ENCODE measurements at places on chromosomes 1 and 21.
A peak's percentile ranks its signal among the peaks of the same experiment; 100 is the strongest.

GRCh38 chr1:68725001-68725752 lies 228.3 kb upstream of the DEPDC1 start:
- DNase-seq: no peak

DNA sequence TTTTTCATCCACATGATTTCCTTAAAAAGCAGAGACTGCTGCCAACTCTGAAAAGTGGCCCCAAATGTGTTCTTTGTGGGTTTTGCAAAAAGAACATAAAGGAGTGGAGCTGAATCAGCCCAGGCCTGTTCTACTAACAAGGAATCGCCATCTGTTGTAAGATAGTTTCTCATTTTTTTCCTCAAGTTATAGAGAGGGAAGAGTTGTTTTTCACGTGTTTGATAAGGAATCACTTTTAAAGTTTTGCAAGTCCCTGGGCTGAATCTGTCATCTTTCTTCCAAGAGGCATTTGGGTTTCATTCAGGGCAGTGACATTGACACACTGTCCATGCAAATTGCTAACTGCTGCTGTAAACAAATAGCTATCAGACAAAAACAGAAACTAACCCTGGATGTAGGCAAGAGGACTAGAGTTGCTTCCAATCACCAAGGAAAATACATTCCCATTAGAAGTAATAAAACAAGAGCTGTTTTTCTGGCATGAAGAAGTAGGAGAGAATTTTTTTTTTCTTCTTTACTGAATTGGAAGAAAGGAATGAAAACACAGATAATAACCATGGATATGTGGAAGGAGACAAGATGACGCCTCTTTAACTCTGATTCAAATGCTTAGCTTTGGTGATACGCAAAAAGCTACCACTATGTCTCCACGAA lies 58.8 kb upstream of the TBX15 start:
- no peak for DNase-seq

- no peak for DNase-seq
Measured at GRCh38 chr1:2452932-2453315, 23.2 kb upstream of the PLCH2 start.

DNA sequence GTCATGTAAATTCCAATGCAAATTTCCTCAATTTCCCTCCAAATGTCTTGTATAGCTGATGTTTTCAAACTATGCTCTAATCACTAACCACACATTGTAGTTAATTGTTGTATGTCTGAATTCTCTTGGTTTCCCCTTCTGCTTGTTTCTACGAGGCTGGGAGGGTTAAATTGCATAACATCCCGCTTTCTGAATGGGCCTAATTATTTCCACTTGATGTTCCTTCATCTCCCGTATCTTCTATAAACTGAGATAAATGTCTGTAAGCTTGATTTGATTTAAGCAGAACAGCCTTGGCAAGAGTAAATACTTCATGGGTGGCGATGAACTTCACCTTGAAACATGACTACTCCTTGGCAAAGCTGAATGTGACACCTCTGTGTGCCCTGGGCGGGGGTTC lies 72.2 kb downstream of the SERINC2 start:
- DNase-seq: no peak

- DNase-seq: no peak
Measured at GRCh38 chr1:44390277-44390676, 14.8 kb upstream of the RNF220 start.

GRCh38 chr21:14582934-14583628 lies 37.0 kb upstream of the SAMSN1 start:
- DNase-seq: no peak

GRCh38 chr1:94550396-94550795 lies 8.8 kb upstream of the F3 start:
- DNase-seq: no peak

- DNase-seq: no peak
Measured at GRCh38 chr1:230271300-230272035, 154.7 kb downstream of the PGBD5 start.

- no peak for DNase-seq
Measured at GRCh38 chr1:38693759-38694158, 165.8 kb downstream of the RRAGC start.

- no peak for DNase-seq
Measured at GRCh38 chr1:179930867-179931266, 23.7 kb upstream of the CEP350 start.

- DNase-seq: no peak
Measured at GRCh38 chr1:184793967-184794366, 39.3 kb upstream of the EDEM3 start.

GRCh38 chr1:215226757-215227156 lies 144.2 kb downstream of the KCNK2 start:
- DNase-seq: no peak

DNA sequence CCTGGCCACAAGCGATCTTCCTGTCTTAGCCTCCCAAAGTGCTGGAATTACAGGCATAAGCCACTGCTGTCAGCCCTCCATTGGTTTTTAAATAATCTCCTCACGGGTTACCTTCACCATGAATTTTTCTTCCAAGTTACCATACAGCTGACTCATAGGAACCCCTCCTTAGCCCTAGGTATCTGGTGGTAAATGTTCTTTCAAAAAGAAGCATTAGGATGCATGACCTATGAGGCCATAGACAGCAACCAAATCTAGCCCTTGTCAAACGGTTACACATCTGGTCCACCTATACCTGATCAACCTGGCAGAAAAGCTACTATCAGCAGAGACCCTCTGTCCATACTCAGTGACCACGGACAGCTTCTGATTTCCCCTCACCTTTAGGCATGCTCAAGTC lies 12.7 kb upstream of the DEGS1 start:
- no peak for DNase-seq

DNA sequence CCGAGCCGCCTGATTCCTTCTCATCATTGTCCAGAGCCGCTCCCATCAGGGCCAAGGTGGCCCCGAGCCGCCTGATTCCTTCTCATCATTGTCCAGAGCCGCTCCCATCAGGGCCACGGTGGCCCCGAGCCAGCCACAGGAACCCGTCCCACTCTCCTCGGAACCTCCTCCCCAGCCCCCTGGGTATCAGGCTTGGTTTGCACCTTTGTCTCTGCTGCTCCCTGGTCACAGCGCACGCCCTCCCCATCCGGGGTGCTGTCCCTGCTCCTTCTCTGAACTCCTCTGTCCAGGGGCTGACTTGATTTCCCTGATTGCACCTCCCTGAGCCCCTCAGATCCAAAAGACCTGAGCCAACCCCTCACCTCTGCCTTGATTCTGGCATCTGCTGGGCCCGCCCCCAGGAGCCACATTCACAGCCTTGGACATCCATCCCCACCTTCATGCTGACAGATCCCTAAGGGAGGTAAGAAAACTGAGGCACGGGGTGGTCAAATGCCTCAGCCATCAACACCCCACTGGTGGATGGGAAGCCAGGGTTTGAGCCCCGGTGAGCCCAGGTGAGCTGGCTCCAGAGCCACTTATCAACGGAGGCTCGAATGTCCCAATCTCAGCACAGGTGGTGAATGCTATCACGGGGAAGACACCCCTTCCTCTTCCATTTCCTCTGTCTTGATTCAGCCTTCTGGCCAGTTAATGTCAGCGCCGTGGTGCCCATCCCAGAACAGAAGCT lies 25.6 kb upstream of the COL18A1 start:
- no peak for DNase-seq

DNA sequence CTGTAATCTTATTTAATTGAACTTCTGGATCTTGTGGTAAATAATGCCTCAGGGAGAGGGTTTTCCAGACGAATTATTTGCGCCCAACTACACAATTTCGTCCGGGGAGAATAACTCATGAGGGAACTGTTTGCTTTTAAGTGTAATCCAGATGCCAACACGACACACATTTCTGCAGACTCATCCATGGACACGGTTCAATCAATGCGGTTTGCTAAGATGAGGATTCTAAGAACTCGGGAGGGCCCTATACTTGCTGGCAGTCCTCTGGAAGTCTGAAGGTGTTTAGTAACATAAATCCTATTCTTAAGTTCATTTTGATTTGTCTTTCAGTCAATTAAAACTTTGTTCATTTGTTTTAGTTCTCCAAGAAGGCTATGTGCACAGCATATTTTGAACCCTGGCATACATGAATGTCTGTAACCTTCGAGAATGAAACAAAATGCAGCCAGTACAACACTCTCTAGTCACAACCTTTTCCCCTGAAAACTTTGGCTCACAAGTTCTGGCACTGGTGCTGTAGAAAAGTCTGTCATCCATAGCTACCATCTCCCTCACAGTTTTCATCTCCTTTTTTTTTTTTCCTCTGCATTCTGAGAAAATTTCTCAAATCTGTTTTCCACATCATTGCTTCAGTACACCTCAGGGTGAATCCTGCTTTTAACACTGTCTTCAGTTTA lies 38.8 kb downstream of the DIPK1A start:
- no peak for DNase-seq

DNA sequence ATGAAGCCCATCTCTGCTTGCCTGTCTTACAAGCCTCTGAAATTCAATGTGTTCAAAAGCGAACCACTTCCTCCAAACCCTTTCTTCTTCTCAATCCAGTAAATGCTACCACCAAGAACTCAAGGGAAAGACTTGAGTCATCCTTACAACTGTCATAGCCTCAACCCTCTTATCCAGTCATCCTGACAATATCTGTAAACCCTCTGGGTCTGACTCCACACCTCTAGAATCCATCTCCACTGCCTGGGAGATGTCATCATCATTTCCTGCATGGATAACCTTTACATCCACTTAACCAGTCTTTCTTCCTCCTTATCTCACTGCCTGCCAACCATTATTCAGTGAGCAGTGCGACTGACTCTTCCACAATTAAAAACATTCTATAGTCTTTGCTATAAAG lies 441.1 kb downstream of the SETD4 start:
- DNase-seq: no peak

GRCh38 chr1:223212441-223212840 lies 69.4 kb upstream of the TLR5 start:
- no peak for DNase-seq

GRCh38 chr1:14928412-14928811 lies 225.1 kb upstream of the TMEM51 start:
- DNase-seq: no peak

DNA sequence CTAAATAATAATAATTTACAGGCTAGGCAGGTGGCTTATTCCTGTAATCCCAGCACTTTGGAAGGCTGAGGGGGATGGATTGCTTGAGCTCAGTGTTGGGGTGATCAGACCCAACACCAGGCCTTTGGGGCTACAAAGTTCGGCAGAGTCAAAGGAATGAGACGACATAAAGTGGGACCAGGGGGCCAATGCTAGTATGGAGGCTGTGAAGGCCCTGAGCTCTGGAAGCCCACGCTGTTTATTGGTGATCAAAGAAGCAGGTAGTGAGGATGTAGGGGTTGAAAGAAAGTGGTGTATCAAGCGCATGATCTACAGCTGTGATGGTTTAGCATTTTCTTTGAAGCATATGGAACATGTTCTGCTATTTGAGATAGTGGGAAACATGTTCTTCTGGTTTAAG lies 5.6 kb downstream of the BTBD8 start:
- no peak for DNase-seq

- DNase-seq: no peak
Measured at GRCh38 chr1:244496186-244496585, 35.1 kb downstream of the CATSPERE start.

GRCh38 chr21:27776925-27777553 lies 810.2 kb upstream of the ADAMTS5 start:
- no peak for DNase-seq

DNA sequence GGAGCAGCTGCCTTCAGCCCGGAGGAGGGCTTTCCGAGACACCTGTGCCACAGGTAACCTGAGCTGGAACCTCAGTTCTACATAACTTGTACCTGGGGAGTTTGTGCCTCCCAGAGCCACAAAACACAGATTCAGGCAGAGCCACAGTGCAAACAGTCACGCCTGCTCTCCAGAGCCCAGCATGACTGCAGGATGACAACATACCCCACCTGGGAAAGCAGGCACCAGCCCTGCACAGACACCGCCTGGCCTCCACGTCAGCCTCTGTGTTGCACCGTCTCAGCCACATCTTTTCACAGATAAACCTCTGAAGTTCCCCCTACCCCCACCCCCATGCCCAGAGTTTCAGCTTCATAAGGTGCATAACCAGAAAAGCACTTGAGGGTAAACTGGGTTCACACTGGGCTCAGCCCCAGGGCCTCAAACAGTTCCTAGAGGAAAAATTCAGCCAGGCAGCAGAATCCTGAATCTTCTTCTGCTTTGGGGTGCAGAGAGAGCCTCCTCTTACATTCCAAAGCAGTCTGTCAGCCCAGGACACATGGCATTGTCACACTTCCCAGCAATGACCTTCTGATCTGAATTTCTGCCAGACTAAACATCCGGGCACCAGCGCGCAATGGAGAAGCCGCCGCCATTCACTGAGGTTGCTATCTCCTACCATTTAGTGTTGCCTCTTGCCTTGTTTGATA lies 229.5 kb downstream of the TOMM20 start:
- DNase-seq: no peak

GRCh38 chr1:181386340-181386739 lies 97.0 kb upstream of the CACNA1E start:
- DNase-seq: no peak

DNA sequence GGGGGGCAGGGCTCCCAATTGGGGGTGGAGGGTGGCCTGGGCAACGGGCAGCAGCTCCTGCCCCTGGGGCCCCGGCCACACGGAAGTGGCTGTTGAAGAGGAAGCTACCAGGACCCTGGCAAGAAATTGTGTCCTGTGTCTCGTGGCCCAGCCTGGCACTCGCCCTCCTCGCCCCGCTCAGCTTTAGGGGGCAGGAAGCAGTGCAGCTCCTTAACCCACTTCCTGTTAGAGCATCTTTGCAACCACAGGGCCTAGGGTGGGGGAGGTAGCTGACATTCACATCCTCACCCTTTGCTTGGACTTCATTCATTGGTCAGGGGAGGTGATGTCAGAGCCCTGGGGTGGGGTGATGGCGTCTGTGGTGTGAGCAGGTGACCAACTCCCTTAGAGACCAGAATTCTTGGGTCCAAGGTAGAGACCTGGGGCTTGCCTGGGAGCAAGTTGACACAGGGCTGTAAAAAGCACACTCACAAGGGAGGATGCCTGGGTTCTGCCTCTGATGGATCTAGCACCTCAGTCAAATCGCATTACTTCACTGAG lies at the start of gene ARHGAP30:
TSS of gene ARHGAP30 (minus strand) at position 161 of the 540 bp plus-strand sequence. CDS start 267 bp downstream, outside the sequence.
- DNase-seq: peak; percentile 76

GRCh38 chr1:246492611-246493245 lies 14.4 kb downstream of the SMYD3 start:
- no peak for DNase-seq

GRCh38 chr1:30755746-30756145 lies 1.8 kb downstream of the LAPTM5 start:
- DNase-seq: no peak

GRCh38 chr1:9731051-9731537 lies 79.6 kb downstream of the PIK3CD start:
- no peak for DNase-seq
